ENCODE measurements at places on chromosomes 5 and 9.

DNA sequence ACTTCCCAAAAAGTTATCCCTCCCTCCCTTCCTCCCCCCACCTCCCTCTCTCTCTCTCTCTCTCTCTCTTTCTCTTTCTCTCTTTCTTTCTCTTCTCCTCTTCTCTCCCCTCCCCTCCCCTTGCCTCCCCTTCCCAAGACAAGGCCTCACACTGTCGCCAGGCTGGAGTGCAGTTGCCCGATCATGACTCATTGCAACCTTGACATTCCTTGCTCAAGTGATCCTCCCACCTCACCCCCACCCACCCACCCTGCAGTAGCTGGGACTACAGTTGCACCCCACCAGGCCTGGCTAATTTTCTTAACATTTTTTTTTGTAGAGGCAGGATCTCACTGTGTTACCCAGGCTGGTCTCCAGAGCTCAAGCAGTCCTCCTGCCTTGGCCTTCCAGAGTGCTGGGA, 32.8 kb downstream of the VPS13A start:
- no peak for DNase-seq

DNA sequence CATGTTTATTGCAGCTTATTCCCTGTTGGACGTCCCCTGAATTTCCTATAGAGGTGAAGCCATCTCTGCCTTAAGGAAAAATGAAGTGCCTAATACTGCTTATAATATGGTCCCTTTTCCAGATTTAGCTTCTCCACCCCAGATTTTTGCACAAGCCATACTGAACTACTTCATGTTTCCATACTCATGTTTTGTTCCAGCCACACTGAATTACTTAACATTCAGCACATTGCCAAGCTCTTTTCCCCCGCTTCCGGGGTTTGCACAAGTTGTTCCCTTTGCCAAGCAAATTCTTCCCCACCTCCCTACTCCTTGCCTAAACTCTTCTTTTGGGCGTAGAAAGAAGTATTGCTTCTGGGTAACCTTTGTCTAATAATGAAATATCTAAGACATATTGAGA, 1.7 kb upstream of the CNTRL start:
- DNase-seq: peak; percentile 36

GRCh38 chr5:89377767-89378455, 494.9 kb upstream of the MEF2C start:
- DNase-seq: no peak

DNA sequence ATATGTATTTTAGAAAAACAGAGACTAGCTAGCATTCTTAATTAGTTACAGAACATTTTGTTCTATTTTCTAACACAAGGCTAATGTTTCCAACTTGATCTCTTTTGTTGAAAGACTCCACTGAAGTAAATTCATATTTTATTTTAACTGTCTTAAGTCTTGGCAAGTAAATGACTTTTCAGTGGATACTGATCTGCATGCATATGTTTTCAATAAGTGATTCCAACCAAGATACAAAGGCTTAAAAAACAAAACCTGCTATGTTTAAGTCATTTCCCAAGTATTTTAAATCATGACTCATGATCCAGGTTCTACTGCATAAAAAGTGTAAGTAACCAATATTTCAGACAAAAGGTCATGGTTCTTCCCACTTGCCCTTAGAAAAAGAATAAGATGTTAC, 5.7 kb downstream of the CDO1 start:
- no peak for DNase-seq

GRCh38 chr5:65779643-65780042, 57.6 kb downstream of the NLN start:
- DNase-seq: no peak

All from left ventricle myocardium inferior (tissue), 1 donor.